ENCODE measurements at places on chromosomes 5 and 9. TPM values are rescaled to one million over a fixed set of nuclear protein-coding genes. Genes with fewer than 3 reads are reported as not detected.

- DNase-seq = no peak
Measured at GRCh38 chr9:88775037-88775471, 216.2 kb upstream of the S1PR3 start.

- DNase-seq = no peak
Measured at GRCh38 chr5:113434889-113435288, at the start of gene TSSK1B. TSSK1B (minus strand) TSS chr5:113434989; CDS start chr5:113434839, 150 bp downstream.

The C9orf85 gene
- total RNA-seq = 6.2 TPM

The IFNK gene
- not detected for total RNA-seq

The ADGRD2 gene
- not detected for total RNA-seq

The SLC36A2 gene
- total RNA-seq = not detected

DNA sequence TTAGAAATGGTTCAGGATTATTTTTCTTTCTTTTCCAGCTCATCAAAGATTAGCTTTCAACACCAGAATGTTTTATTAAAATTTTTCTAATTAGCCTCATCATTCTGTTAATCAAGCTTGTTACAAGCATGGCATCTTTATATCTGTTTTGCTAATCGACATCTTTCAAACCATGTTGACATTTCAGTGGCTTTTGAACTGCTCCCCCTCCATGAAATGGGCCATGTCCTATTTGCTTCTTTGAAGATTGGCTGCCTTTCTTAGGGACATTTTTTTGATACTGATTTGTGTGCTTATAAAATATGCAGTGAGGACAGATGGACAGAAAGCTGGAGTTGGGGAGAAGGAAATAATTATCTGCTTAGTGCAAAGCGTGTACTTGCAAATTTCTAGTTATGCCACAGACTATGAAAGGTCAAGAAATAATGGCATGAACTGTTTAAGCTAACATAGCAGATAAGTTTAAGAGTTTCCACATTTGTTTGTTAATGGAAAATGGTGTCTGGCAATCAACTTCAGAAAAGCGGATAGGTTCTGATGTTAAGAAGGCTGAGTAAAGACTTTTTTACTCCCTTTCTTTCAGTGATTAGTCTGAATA is 27.5 kb downstream of the BTF3 start:
- no peak for DNase-seq

- no peak for DNase-seq
Measured at GRCh38 chr5:3612591-3613042, 17.0 kb downstream of the IRX1 start.

DNA sequence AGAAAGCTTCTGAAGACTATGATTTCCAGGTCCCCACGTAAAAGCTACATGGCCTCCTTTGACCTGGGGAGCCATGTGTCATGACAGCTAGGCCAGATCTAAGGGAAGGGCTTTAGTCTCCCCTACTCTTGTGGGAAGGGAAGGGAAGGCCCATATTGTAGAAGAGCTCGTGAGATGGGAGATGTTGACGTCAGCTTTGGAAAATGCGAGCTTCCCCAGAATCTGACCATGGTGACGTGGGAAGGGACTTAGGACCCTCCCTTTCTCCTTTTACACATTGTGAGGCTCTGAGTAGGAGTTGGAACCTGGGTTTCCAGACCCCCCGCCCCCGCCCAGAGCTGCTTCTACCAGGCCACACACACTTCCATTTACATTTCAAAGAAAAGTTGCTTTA is 165.5 kb downstream of the SYK start:
- no peak for DNase-seq

Data from cardiac septum (tissue), 1 donor.